ENCODE measurements at places on chromosomes 16 and 17. TPM values are rescaled to one million over a fixed set of nuclear protein-coding genes. Genes with fewer than 3 reads are reported as not detected.

DNA sequence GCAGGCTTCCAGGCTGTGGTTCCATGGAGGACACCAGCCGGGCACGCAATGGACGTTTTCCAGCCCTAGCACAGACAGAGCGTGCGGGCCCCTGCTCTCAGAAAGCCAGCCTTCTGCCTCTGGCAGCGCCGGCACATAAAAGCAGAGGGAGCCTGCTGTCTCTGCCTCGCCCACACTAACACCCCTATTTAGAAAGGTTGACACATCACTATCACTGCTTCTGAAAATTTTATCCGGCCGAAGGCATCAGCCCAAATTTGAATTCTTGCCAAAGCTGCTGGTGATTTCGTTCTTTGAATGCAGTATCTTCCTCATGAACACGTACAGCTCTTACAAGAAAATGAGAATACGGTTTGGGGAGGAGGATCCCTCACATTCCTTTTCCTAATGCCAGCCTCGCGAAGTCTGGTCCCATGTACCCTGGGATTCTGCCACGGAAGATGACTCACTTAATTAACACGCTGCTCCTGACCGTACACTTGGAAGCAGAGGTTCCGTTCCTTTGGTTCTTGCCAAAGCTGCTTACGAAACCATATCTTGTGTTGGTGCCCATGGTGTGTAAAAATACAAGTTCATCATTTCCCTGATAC is 1.3 kb upstream of the RAB11FIP3 start:
- DNase-seq, result no peak

DNA sequence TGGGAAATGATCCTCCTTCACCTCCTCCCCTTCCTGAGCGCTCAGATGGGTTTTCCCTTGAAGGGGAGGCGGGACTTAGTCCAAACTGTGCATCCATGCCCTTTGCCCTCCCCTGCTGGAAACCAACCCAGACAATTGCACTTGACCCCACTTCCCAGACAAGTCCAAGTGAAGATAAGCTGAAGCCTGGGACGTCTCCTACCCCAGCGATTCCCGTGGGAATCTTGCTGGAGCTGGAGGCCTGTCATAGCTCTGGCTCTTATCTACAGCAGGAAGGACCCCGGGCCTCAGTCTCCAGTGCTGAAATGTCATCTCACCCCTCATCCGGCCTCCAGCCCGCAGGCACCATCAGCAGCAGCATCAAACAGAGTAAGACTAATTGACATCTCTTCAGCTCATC is 6.5 kb upstream of the NGFR start:
- no peak for DNase-seq

DNA sequence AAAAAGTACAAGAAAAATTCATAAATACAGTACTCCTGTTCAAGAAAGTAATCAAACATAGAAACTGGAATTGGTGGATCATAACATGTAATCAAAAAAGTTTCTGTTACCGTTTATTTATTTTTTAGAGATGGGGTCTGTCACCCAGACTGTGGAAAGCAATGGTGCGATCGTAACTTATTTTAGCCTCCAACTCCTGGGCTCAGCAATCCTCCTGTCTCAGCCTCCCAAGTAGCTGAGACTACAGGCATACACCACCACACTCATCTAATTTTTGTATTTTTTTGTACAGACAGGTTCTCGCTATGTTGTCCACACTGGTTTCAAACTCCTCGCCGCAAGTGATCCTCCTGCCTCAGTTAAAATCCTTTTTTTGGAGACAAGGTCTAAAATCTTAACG is 22.5 kb downstream of the ARHGAP17 start:
- DNase-seq, result no peak

Gene NXN
- total RNA-seq, result 0.33 TPM

- DNase-seq, result no peak
Observed at GRCh38 chr17:12114686-12115418, 94.2 kb downstream of the MAP2K4 start.

GRCh38 chr17:4999430-5000093 is 1.8 kb downstream of the KIF1C start:
- DNase-seq, result no peak

DNA sequence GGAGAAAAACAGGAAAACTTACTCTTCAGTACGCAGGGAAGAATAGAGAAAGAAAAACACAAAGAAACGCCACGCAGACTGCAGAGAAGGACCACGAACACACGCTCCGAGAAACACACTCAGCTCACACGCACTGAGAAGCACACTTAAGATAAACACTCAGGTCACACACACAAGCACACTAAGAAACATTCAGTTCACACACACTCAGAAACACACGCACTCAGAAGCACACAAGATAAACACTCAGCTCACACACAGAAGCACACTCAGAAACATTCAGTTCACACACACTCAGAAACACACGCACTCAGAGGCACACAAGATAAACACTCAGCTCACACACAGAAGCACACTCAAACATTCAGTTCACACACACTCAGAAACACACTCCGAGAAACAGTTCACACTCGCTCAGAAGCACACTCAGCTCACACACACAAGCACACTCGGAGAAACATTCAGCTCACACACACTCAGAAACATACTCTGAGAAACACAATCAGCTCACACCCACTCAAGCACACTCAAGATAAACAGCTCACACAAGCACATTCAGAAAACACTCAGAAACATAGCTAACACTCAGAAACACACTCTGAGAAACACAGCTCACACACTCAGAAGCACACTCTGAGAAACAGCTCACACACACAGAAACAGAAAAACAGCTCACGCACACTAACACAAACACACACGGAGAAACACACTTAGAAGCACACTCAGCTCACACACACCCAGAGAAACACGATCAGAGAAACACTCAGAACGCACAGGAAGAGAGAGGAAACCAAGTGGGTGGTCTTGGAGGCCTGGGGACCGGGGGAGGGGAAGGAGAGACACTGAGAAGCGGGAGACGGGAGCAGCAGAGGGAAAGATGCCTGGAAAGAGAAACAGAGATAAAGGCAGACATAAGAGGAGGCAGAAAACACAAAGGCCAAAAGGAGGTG is 908 bp downstream of the TMEM98 start:
- DNase-seq, result no peak

GRCh38 chr16:30736995-30737793 is 11.0 kb upstream of the PHKG2 start:
- no peak for DNase-seq

DNA sequence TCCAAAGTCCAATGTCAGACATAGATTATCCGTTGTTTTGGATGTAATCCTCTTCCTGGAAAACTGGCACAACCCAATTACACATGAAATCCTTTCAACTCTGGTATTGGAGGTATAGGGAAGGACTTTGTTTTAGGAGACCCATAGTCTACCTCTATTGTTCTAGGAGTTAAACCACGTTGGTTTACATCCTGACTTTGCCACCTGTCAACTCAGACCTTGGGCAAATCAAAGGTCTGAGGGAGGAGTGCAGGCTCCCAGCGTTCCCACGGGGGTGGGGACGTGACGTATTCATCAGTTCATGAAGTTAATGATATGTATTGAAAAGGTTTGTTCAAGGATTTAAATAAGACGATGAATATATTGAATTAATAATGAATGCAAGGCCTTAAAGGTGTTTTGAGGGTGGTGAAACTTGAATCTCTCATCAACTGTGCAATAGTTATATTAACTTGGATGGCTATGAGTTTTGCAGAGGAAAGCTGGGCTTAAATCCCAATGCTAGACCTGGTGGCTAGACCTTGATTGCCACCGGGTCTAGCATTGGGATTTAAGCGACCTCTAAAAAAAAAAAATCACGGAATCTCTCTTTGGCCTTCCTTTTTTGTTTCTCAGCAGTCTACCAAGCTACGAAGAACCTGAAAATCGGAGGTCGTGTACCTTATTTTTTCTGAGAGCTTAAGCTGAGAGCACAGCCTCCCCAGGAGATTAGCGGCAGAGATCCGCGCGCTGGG is 744 bp upstream of the NF1 start:
- DNase-seq, result no peak

DNA sequence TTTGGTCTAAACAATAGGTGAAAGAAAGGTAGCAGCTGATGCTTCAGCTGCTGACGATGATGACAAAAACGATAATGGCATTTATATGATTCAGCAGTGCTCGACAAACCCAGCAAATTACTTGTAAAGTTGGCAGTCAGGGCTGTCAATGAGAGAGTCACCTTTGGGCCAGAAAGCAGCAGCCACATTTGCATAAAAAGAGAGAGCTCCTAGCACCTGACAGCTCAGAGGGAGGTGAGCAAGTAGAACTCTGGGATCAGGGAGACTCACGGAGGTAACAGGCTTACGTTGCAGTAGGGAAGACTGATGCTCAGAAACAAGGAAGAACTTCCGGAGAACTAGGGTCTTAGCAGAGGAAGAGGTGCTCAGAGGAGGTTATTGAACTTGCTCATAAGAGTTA is 291.9 kb upstream of the ZFHX3 start:
- DNase-seq, result no peak

DNA sequence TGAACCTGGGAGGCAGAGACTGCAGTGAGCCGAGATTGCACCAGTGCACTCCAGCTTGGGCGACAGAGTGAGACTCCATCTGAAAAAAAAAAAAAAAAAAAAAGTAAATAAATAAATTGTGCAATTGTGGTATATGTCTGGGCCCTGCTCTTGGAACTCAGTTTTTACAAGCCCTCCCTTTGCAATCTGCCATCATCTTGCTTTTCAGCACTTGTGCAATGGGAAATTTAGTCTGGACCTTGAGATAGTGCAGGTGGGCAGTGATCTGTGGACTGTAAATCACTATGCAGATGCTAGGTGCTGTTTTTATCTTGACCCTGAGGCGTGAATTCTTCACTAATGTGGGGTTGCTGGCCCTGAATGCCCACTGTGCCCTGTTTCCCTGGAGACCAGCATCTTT is 6.5 kb upstream of the RAP1GAP2 start:
- no peak for DNase-seq

GRCh38 chr17:53032861-53033271 is 789.9 kb upstream of the KIF2B start:
- peak; percentile 5 for DNase-seq

DNA sequence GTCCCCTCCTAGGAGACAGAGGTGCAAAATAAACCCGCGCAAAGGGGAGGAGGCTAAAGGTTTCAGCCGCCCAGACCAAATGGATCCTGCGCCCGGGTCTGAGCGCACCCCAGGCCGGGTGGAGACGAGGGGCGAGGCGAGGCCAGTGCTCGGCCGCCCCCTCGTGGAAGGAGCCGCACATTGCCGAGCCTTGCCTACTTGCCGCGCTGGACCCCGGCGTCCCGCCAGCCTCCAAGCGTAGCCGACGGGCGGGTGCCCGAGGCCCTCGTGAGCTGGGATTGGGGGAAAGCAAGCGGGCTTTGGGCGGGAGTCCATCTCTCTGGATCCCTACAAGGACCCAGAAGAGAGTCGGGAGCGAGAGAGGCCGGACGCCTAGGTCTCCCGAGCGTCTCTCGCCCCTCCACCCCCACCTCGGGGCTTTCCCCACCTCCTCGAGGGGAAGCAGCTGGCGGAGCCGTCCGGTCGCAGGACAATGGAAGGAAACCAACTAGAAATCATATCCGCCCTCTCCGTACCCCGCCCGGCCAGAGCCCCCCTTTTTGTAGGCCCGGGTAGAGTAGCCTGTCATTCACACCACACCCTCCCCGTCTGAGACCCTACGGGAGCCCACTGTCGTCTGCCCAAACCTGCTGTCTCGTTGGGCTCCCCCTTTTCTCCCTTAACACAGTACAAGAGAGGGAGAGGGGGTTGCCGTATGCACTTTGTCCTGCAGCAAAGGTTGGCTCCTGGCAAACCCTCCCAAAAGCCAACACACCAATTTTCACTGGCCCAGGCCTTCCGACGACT is 664 bp upstream of the BCL6B start:
- DNase-seq, result peak; percentile 80

- no peak for DNase-seq
Observed at GRCh38 chr17:38886643-38887010, 16.8 kb downstream of the LASP1 start.

- DNase-seq, result no peak
Observed at GRCh38 chr16:72481419-72481818, 309.5 kb upstream of the PMFBP1 start.

DNA sequence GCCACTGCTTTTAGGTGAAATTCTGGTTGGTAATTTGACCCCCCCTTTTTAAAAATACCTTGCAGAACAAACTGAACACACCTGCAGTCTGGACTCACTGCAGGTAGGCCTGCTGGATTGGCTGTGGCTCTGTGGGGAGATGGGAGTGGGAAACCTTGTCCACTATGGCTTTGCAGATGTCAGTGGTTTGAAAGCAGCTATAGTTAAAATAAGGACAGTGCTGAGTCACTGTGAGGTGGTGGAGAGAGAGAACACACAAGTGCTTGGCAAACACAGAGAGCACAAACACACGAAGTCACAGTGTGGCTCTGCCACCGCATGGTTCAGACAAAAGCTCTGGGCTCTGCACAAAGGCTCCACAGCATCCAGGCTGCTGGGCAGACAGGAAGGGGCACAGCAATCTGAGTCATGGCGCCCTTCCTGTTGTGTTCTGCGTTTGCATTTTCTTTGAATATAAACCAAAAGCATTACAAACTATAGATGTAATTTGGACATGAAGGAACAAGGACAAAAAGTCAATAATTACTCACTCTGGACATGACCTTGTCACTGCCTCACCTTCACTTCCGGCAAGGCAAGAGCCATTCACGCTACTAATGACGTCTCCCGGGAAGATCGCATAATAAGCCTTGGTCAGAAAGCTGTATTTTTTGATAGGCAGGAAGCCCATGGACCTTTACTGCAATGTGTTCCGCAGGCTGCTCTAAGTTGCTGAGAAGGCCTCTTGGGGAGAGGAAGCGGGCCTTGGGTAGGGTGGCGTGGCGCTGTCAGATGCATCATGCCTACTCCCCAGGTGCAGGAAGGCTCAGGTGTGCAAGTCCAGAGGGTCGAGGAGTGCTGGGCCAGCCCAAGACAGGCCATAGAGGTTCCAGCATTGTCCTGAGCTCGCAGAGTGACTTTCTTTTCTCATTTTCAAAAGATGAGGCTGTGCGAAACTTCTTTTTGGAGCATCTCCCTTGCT is 60.1 kb upstream of the MED9 start:
- peak; percentile 71 for DNase-seq

Gene TVP23A
- not detected for total RNA-seq

DNA sequence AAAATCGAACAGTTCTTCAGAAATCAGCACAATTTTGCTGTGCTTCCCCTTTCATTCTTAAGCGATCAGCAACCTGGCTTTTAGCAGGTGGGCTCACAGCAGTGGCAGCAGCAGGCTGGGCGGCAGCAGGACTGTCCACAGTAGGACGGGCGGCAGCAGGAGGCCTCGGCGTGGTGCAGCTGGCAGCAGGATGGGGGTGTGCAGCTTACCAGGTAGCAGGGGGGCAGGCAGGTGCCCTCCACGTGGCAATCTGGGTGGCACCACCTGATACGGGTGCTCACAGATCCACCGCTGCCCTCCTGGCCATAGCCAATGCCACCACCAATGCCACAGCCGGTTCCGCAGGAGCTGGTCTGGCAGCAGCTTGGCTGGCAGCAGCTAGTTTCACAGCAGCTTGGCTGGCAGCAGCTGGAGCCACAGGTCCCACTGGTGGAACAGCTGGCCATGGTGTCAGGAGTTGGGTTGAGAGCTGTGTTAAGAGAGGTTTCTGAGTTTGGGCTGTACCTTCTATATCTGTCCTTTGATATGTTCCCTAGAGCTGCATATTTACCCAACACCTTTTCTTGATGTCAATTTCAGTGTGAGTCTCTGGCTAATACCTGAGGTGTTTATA is at the start of gene KRTAP1-4:
Gene KRTAP1-4, minus strand, starts transcription at position 563 of the 613 bp plus-strand sequence. Its CDS starts 117 bp downstream, at position 446.
- no peak for DNase-seq

Measured in activated naive CD4-positive, alpha-beta T cell treated with anti-CD3 and anti-CD28 coated beads for 36 hours (primary cell).